SK-N-SH (cell line): ENCODE measurements at places on chromosomes 5 and 9.
A peak's percentile ranks its signal among the peaks of the same experiment; 100 is the strongest.

DNA sequence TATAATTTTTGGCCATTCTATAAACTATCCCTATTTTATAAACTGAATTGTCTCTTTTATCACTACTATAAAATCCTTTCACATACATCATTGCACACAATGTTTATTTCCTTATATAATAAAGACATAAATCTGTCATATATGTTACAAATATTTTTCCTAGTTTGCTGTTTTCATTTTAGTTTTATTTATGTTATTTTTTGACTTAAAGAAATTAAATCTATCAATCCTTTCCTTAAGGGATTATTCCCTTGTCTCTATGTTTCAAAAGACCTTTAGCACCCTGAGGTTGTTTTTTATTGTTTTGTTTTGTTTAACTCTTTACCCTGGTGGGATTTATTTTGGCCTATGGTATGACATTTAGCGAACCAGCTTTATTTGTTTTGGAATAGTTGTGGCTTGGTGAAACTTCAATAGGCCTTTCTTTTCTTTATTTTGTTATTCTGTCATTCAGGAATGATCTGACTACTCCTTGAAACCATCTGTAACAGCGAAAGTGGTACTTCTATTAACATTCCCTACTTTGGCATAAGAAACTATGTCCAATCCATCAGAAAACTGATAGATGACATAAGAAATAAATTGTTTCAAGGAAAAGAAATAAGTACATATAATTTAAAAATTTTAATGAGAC lies 125.9 kb downstream of the CEP120 start:
- DNase-seq, result no peak

DNA sequence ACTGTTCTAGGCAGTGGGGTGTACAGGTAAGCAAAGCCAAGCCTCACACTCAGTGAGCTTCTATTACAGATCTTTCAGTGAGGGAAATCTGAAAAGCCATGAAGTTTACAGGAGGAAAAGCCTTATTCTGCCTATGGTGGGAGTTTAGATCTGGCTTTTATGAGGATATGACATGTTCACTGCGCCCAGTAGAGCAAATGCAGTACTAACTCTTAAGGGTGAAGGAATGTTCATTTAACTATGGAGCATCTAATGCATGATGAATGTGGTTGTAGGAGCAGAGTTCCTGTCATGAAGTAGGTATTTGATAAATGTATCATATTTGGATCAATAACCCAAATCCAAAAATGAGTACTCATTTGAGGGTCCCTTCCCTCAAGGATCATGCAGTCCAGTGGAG lies 230.2 kb upstream of the PAPPA start:
- DNase-seq, result no peak

GRCh38 chr9:34463901-34464232 lies 5.3 kb downstream of the DNAI1 start:
- no peak for DNase-seq

DNA sequence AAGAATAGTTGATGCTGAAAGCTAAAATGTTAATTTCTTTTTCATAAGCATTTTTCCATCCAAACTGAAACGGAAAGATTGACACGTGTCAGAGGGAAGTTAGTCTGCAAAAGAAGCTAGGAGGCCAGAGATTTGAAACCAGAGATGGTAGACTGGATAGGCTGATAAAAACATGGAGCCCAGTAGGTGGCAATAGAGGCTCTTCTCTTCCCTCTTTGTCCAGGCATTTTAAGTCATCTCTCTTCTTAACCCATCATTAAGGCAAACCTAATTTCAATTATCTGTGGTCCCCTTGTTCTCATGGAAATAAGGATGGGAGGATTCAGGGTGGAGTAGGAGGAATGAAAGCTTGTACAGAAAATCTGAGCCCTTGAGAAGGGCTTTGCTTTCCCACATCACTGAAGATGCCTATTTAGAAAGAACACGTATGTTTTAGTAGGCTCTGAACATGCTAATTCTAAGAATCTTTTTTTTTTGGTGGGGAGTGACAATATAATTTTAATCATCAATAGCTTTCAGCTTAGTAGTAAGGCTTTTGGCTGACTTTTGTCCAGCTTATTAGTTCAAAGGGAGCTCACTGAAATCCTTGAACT lies 66.6 kb downstream of the ZNF474 start:
- peak; percentile 35 for DNase-seq

DNA sequence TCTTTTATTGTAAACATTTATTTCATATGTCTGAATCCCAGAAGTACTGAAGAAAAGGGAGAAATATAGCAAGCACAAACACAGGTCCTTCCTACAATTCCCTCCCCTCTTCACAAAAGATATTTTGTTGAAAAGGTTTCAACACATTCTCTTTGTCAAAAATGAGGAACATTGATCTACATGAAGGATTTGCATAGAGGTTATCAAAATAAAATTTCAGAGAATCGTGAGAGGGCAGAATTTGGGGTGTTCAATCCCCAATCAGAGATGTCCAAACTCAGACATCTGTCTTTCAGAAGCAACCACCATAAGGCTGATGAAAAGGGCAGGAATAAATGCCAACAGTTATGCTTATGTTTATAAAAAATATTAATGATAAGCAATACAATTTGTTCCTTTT lies 69.2 kb downstream of the MARCHF3 start:
- no peak for DNase-seq

DNA sequence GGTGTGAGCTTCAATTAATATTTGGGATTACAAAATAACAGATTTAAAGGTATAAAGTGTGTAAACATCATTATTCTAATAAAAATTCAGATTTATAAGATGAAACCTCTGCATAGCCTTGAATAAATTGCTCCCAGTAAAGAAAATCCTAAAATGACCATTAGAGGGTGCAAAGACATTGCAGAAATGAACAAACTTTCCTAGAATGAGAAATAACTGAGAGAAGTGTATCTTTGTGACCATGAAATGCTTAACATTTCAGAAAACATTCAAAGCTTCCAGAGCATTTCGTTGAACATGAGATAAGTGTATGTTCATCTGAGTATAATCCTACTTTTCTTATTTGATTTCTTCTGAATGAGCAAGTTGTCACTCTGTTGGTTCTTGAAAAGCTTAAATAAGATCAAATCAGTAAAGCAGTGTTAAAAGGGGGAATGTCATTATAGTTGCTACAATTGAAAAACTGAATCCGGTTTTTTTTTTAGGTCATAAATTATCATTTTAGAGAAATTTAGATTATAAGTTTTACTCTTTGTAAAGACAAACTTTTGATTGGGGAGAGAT lies 24.7 kb upstream of the NUDT12 start:
- peak; percentile 36 for DNase-seq

- DNase-seq, result no peak
Observed at GRCh38 chr5:157520911-157521703, 54.5 kb downstream of the ADAM19 start.

DNA sequence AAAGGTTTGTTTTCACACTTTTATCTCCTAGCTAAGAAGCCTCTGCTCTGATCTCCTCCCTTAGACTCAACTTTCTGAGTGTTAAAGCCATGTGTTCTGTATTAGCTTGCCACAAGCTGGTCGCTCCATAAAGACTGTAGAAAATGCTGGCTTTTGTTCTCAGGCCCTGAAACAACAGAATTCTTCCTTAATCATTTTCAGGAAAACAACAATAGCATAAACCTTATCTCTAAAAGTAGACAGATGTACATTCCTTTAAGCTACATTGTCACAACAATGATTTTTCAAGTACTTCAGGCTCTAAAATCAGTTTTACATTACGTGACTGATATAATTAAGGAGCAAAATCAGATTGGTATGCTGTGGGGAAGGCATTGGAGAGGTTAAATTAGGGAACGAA lies 41.9 kb downstream of the VCAN start:
- peak; percentile 41 for DNase-seq

DNA sequence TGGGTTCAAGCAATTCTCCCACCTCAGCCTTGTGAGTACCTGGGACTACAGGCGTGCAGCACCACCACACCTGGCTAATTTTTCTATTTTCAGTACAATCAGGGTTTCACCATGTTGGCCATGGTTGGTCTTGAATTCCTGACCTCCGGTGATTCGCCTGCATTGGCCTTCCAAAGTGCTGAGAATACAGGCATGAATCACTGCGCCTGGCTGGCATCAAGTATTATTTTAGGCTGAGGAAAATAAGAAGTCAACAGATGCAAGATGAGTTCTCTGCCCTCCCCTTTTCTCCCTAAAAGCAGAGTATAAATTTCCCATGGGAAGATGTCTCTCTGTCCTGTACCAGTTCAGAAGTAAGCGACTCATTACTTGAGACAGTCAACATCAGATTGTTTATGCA lies 71.5 kb downstream of the ELAVL2 start:
- no peak for DNase-seq

DNA sequence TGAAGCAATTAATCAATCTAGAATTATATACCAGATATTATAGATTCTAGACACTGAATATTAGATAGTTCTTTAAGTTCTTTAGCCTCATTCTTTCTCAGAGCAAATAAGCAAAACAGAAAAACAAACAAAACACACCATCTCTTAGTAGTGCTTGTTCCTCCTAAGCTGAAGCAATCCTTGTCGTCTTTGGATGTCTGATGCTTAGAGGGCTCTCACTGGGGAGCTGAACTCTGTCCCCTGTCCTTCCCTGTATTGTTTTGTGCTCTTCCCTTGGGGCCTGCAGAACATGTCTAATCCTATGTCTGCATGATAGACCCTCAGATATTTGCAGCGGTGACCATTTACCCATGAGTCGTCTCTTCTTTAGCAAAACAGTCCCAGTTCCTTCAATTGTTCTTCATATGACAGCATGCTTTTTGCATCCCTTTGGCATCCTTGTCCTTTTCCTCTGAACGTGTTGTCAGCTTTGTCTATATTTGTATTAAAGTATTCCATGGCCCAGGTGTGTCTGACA lies 114.3 kb downstream of the ARHGEF28 start:
- no peak for DNase-seq

GRCh38 chr9:129988607-129989361 lies 54.2 kb downstream of the FNBP1 start:
- no peak for DNase-seq
